ENCODE measurements at places on chromosomes 3 and 15. TPM values are rescaled to one million over a fixed set of nuclear protein-coding genes. Genes with fewer than 3 reads are reported as not detected.
A peak's percentile ranks its signal among the peaks of the same experiment; 100 is the strongest.

The PIGZ gene
- 2.2 TPM for polyA plus RNA-seq

GRCh38 chr3:122396511-122396910, 12.5 kb downstream of the FAM162A start:
- no peak for DNase-seq

The DOCK3 gene
- 0.37 TPM for polyA plus RNA-seq

DNA sequence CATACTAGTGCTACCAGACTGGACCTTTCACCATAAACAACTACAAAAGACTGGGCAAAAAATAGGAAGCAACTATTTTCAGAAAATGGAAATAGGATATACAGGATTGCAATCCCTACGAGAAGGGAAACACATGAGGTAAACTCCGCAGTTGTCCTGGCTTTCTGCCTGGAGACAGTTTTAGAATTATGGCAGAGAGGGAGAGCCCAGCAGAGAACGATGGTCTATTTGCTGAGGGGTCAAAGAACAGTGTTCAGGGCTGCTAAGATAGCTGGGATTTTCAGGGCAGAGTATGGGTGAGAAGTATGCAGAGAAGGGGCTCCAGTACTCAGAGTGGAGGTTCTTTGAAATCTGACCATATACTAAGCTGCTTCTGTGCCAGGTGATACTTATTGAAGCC, 163.4 kb downstream of the CHDH start:
- no peak for DNase-seq

The GP9 gene
- polyA plus RNA-seq: 5.5 TPM

DNA sequence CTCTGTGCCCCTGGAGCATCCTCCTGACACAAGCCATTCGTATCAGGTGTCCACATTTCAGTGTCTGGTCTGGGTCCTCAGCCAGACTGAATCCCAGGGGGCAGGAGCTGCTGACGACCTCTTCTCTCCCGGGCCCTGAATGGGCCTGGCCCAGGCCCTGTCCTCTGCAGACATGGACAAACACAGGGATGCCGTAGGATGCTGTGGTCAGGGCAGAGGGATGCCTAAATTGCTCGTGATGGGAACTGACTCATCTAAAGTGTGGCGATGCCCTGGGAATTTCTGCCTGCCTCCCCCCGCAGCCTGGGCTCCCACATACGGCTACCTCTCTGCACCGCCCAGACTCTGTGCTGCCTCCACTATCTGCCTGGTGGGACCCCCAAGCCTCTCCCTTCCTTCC, 58.5 kb upstream of the CTSH start:
- no peak for DNase-seq

The MED12L gene
- polyA plus RNA-seq: 0.02 TPM

- DNase-seq: peak; percentile 92
Observed at GRCh38 chr3:195907934-195908693, at the start of gene TNK2. Gene TNK2, minus strand, starts transcription at chr3:195908551. Its CDS starts 19,963 bp downstream, at chr3:195888588.

GRCh38 chr3:102024270-102024904, 175.1 kb downstream of the NFKBIZ start:
- DNase-seq: no peak

- no peak for DNase-seq
Observed at GRCh38 chr3:13748276-13748879, 131.5 kb downstream of the WNT7A start.

The SH2D7 gene
- polyA plus RNA-seq: not detected

The LRRK1 gene
- polyA plus RNA-seq: 12.0 TPM

DNA sequence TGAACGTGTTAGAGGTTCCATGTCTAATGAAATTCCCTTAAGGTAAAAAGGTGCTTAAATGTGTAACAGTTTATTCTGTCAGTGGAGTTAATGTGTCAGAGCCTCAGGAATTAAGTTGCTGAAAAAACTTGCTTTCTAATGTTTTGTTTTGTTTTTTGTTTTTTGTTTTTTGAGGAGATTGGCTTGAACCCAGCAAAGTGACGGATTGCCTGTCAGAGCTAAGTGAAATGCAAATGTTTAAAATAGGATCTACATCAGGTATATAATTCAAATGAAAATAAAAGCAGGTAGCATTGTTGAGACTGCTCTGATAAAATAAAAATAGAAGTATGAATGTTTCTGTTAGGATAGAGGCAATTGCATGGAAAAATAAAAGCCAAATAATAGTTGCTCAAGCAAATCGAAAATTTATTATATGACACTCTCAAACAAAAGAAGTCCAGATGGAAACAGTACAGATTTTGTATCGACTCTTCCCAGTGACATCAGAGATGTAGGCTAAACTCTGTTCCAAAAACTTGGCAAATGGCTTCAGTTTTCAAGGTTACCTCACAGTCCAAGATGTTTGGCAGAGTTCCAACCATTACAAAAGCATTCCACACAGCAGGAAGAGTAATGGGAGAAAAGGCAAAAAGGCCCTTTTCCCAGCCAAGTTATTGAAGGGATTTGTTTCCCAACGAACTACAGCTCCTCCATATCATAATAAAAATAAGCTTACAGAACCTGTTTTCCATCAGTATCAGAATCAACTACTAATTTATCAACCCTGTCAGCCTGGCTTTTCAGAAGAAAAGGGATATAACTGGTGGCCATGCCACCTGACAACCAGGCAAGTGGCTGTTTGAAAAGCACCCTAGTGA, 291.0 kb downstream of the TBL1XR1 start:
- no peak for DNase-seq

The LPP gene
- 3.5 TPM for polyA plus RNA-seq

GRCh38 chr15:60536951-60537350, 58.0 kb upstream of the ICE2 start:
- DNase-seq: no peak

DNA sequence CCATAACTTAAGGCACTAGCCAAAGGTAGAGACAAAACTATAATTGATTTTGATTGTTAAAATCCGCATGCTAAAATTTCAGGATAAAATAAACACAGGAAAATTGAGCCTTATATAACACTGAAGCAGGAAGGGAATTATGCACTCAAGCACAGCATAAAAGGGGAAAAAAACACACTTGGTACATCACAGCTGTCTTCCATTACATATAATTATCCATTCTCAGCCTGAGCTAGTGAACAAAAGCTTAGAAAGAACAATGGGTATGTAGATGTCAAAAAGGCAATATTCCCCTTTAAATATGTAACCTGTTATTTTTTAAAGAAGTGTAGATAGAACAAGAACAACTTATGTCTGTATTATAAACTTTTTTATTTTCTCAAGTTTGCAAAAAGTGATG, 899.2 kb downstream of the ROBO1 start:
- no peak for DNase-seq

The SOX14 gene
- not detected for polyA plus RNA-seq

GRCh38 chr3:43418601-43419272, 132.4 kb downstream of the SNRK start:
- no peak for DNase-seq

- DNase-seq: no peak
Observed at GRCh38 chr3:10017636-10018292, 8.5 kb upstream of the FANCD2 start.

Measured in spleen (tissue), 13 donors.